HTR-8/SVneo (cell line): ENCODE measurements at places on chromosomes 12 and 14.

GRCh38 chr12:117330441-117331113, 30.8 kb downstream of the NOS1 start:
- DNase-seq = no peak

DNA sequence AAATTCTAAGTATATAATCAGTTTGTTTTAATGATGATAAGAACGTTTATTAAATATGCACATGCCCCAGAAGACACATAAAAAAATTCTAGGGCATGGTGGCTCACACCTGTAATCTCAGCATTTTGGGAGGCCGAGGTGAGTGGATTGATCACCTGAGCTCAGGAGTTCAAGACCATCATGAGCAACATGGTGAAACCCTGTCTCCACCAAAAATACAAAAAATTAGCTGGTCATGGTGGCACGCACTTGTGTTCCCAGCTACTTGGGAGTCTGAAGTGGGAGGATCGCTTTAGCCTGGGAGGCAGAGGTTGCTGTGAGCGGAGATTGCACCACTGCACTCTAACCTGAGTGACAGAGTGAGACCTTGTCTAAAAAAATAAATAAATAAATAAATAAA, 4.0 kb downstream of the CD69 start:
- no peak for DNase-seq

- DNase-seq = no peak
Measured at GRCh38 chr12:72511498-72511897, 239.3 kb downstream of the TRHDE start.

DNA sequence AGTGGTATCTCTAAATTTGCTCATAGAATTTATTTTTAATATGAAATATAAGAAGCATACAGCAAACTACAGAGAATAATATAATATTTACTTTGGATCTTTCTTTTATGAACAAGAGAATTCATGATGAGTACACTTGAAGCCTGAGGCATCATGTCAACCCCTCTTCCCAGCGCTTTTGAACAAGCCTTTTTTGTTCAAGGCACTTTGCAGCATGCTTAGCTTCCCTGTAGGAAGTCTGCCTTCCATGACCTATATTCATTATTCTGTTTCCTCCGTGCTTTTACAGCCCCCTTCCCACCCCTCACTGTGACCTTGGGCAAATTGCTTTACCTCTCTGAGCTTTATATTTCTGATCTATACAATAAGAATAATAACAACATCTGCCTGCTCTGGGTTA, 41.6 kb downstream of the SCN8A start:
- DNase-seq = no peak

DNA sequence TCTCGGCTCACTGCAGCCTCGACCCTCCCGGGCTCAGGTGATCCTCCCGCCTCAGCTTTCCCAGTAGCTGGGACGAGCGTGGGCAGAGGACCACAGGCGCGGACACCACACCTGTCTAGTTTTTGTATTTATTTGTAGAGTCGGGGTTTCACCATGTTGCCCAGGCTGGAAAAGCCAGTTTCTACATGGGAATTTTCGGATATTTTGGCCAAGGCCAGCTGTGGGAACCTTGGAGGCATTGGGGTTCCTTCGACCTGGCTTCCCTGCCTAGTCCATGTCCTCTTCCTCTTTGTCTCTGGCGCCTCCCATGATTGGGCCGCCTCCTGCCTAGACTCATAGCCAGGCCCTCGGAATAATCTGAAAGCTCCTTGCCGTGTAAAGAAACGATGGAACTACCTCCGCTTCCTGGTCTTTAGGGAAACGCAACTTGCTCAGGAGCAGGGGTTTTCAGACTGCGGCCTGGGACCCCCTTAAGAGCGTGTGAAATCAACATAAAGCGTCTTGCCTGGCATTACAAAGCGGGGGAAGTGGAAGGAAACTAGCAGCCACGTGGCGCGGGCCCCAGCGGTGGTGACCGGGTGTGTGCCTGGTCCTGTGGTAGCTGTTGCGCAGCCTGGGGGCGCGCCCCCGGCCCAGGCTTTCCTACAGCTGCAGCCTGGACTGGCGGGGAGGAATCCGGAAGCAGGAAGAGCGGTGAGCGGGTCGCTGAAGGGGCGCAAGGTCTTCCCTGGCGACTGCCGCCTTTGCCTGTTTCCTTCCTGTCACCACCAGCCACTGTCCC, 1.4 kb upstream of the HSP90AA1 start:
- no peak for DNase-seq

- DNase-seq = no peak
Measured at GRCh38 chr12:94165138-94165537, 16.8 kb downstream of the PLXNC1 start.

GRCh38 chr12:41053046-41053445, 135.1 kb upstream of the PDZRN4 start:
- DNase-seq = no peak
